Heart left ventricle (tissue), 16 donors: ENCODE measurements at places on chromosomes 13 and 19. TPM values are rescaled to one million over a fixed set of nuclear protein-coding genes. Genes with fewer than 3 reads are reported as not detected.

Gene CYP4F12
- total RNA-seq: 1.8 TPM

Gene PLVAP
- 26.9 TPM for total RNA-seq

Gene OR4F17
- not detected for total RNA-seq

Gene OR7C2
- not detected for total RNA-seq

Gene ZNF560
- not detected for total RNA-seq

Gene CYP4F11
- total RNA-seq: not detected

Gene EPS8L1
- 0.66 TPM for total RNA-seq

Gene GPR108
- total RNA-seq: 41.7 TPM

Gene BCL3
- total RNA-seq: 22.9 TPM

Gene PRKCG
- total RNA-seq: not detected

Gene FCGBP
- 2.7 TPM for total RNA-seq

Gene ZIK1
- 5.3 TPM for total RNA-seq

- DNase-seq: no peak
Measured at GRCh38 chr13:112150352-112150751, 83.4 kb downstream of the SOX1 start.

GRCh38 chr19:27777242-27777641, 1435.7 kb downstream of the UQCRFS1 start:
- DNase-seq: no peak

DNA sequence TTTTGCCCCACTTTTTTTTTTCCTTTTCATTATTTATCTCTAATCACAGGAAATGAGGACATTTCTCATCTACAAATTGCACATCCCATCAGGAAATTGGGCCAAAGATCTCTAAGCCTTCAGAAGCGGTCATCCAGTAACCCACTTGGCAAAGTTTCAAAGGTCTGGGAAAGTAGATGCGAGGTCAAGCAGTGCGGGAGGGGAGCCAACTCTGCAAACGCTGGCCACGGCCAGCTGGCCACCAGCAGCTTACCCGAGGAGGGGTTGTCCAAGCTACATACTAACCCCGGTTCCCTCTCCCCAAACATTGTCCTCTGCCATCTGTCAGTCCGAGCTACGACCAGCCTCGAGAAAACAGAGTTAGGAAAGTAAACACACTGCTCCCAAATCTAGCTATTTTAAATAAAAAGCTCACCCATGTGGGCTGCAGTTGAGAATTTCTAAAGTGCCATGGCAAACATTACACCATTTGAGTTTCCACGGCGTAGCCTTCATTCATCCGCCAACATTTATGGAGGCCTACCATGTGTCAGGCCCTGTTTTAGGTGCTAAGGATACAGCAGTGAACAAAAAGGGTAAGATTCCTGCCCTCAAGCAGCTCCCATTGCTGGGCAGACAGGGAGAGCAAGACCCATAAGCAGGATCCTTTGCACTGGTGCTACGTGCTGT, 11.5 kb downstream of the FFAR2 start:
- peak; percentile 56 for DNase-seq

- no peak for DNase-seq
Measured at GRCh38 chr19:44548736-44549135, 19.3 kb upstream of the CEACAM20 start.

GRCh38 chr19:12757544-12758274, 6.1 kb downstream of the BEST2 start:
- peak; percentile 76 for DNase-seq

DNA sequence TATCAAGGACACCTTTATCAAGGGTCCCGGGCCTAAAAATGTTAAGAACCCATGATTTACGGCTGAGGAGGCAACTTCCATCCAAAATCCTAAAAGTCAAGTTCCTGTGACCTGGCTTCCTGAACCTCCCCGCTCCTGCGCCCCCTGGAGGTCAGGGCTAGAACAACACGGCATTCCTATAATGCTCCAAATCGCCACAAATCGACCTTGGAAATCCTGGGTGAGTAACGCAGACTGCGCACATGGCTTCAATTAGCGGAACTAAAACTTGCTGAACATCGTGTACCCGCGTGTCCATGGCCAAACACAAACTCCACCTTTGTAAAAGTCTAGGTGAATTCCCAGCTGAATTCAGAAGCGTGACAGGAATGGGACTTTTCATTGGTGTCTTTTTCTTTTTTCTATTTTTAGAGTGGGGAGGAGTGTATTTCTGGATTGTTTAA, 4.3 kb upstream of the C5AR1 start:
- peak; percentile 34 for DNase-seq

- DNase-seq: no peak
Measured at GRCh38 chr19:38399537-38399936, 3.4 kb upstream of the FAM98C start.

DNA sequence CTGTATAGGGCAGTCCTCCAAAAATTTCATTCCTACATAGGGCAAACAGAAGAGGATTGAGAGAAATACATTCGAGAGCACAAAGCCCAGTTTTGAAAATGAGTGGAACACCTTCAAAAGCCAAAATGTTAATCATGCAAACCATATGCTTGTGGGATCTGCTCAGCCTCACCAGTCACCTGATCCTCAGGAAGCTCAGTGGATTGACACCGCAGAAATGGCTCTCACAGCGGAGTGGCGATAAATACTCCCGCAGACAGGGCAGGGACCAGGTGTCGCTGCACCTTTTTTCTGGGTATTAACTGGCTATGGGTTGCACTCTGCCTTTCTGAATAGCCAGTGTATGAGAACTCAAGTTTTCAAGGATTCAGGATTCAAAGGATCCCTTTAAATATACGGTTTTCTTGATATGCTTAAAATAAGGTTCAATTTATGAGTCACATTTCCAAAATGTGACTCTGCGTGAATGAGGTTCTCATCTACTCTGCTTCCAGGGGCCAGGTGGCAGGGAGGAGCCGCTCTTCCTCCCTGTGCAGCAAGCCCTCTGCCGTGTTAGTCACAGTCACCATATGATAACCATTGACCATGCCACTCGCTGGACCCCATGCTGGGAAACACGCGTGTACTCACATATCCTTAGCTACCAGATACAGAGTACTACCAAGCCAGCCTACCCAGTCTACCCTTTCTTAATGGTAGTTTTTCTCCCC, 18.3 kb upstream of the DHRS12 start:
- no peak for DNase-seq

DNA sequence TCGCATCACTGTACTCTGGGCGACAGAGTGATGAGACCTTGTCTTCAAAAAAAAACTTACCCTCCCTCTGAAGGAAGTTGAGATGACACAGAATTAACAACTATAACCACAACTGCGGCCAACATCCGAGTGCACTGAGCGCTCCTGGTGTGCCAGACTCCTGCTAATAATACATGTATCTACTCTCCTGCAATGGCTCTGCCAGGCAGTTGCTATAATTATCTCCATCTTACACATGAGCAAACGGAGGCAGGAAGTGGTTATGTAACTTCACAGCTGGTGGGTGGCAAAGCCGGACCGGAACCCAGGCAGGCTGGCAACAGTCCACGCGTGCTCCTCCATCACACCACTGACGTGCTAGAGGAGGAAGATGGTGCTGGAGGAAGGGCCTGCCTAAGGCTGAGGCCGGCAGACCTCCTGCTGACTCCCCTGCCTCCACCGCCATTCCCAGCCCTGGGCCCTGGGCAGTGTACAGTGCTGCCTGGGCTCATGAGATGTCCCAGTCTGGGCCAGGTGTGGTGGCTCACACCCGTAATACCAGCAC, 12.6 kb downstream of the XRCC1 start:
- DNase-seq: peak; percentile 90

DNA sequence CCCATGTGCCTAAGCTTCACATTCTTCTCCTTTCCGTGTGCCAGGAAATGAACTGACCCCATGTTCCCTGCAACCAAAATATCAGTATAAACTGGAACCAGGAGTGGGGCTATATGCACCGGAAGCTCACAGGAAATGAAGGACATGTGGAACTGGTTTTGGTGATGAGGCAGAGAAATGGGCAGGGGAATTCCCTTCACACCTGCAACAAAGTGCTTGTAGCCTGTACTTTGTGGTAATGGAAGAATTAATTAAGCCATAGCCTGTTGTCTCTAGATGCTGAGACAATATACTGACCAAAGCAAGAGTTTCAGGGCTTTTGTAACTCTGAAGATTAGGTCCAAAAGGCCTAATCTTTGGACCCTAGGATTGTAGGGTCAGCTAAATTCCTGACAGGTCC, 15.5 kb upstream of the UGGT2 start:
- DNase-seq: no peak

GRCh38 chr19:19575411-19575810, 37.3 kb downstream of the CILP2 start:
- no peak for DNase-seq

- no peak for DNase-seq
Measured at GRCh38 chr13:75025956-75026355, 456.0 kb downstream of the TBC1D4 start.

GRCh38 chr13:80599765-80600164, 258.8 kb upstream of the SPRY2 start:
- no peak for DNase-seq

GRCh38 chr13:99442273-99442895, 58.9 kb upstream of the TM9SF2 start:
- DNase-seq: no peak

DNA sequence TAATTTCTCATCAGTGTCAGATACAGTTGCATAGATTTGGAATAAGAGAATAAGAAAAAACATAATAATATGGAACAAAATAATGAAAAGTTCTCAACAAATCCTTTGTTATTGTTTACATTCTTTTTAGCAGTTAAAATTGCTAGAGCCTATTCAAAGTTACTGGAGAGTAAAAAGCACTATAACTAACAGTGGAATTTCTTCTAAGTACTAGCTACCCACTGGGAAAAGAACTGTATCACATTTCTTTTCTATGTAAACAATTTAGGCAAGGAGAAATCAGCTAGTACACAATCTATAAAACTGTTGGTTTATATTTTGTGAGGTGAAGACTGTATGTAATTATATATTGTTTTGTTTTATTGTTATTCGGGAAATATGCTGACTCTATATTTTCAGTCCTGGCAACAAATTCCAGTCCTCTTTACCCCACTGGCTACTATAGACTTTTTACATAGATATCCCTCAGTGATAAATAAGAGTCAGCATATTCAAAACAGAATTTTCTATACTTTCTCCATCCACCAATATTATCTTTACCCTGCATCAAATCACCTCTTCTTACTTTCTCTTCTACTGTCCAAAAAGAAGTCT, 222.0 kb downstream of the PCDH9 start:
- no peak for DNase-seq

DNA sequence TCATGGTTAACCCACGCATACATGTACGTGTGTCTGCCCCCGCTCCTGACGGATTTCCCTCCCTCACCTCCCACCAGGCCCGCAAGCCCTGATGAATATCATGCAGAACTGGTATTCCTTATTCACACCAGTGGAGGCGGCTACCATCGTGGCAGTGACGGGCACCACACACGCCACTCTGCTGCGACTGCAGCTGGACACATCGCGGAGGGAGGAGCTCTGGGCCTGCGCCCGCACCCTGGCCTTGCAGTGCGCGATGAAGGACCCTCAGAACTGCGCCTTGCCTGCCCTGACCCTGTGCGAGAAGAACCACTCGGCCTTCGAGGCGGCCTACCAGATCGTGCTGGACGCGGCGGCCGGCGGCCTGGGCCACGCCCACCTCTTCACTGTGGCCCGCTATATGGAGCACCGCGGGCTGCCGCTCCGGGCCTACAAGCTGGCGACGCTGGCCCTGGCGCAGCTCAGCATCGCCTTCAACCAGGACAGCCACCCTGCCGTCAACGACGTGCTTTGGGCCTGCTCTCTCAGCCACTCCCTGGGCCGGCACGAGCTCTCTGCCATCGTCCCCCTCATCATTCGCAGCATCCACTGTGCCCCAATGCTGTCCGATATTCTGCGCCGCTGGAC, 35.0 kb downstream of the ZSWIM4 start:
- DNase-seq: no peak

GRCh38 chr19:39993605-39994004, 3.3 kb upstream of the ZNF546 start:
- no peak for DNase-seq

- DNase-seq: no peak
Measured at GRCh38 chr13:33787051-33787591, 30.8 kb upstream of the RFC3 start.

DNA sequence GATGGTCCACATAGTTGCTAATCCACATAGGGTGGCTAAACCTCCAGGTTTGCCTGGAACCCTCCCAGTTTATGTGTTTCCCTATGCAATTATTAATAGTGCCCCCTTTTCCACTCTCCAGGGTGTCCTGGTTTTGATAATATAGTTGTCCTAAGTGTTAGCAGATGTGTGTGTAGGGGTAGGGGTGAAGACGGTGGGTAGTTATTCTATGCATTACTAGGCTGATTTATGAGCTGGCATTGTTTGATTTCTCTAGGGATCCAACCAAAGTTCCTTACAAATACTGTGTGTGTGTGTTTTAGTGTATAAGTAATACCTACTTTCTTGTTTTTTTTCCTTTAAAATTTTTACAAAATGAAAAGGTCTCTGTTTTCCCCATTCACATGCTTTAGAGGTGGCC, 21.1 kb downstream of the GTF2F2 start:
- DNase-seq: no peak
